Stimulated activated CD4-positive, alpha-beta T cell treated with anti-CD3 and anti-CD28 coated beads, TNF-alpha, amount 100 ng/mL, for 1 hour (primary cell): ENCODE measurements at places on chromosomes 1 and 21.

- no peak for DNase-seq
These were observed 255.1 kb downstream of the FGGY start for GRCh38 chr1:59552007-59552406.

DNA sequence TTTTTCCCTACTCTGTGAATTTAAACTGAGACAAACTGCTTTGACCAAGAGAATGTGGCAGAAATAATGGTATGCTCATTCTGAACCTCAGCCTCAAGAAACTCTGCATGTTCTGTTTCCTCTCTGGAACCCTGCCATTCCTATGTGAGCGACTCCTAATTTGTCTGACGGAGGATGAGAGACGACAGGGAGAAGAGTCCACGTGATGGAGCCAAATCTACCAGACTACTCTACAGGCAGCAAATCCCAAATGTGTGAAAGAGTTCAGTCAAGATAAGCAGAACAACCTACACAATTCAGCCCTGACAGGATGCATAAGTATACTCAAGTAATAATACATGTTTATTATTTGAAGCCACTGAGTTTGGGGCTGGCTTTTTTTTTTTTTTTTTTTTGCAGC, 153.5 kb downstream of the DPYD start:
- DNase-seq, result no peak

GRCh38 chr1:58576325-58576726, 726 bp downstream of the TACSTD2 start:
- DNase-seq, result no peak

- no peak for DNase-seq
These were observed 1.5 kb upstream of the KRTAP10-6 start for GRCh38 chr21:44593598-44594405.
